Activated naive CD4-positive, alpha-beta T cell treated with anti-CD3 and anti-CD28 coated beads for 36 hours (primary cell): ENCODE measurements at places on chromosomes 16 and 17.
A peak's percentile ranks its signal among the peaks of the same experiment; 100 is the strongest.

DNA sequence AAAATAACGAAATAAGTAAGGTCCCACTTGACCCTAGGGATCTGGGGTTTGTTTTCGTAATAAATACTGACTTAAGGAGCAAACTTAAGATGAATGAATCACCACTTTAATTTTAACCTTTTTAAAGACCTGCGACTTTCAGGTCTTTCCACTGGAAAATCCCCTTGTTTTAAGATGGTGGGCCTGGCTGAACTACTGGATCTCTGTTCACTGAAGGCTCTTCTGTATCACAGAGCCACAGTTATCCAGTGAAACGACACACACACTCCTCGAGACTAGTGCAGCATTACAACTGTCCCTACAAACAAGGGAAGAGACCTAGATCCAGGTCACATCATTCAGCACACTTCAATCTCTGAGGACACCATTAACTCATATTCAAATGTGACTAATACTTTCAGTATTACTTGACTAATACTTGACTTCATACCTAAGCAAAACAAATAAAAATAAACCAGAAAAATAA is 299.0 kb downstream of the CEP112 start:
- no peak for DNase-seq
- H3K27ac ChIP-seq, result no peak overlapping the region
- no peak overlapping the region for H3K4me3 ChIP-seq
- peaks cover 5% of the 10 kb centered on the region for H3K4me1 ChIP-seq
- no peaks in the 10 kb centered on the region for H3K27me3 ChIP-seq

DNA sequence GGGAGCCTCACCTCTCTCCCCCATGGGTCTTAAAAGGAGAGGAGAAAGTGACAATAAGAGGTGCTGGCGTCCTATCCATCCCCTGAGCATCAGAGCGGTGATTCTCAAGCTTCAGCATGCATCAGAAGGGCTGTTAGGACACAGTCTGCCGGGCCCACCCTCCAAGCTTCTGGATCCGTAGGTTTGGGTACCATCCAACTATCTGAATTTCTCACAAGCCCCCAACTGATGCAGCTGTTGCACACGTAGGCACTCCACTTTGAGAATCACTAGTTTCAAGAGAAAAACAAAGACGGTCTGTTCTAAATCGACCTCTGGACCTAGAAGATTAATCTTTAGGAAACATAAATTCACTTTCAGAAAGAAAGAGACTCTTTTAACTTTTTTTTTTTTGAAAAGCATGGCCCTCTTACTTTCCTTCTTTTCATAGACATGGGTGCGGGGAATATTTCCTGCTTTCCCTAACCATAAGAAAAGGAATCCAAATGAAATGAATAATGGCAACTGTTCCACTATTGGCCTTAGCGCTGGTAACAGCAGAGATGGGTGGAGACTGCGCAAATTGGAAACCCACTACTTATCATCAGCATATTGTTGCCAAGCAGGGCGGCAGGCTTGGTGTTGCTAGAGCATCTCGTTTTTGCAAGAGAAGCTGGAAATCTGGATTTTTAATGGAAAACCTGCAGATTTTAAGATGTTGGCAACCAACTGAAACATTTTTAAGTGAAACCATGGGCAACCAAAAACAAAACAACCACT is 144.4 kb downstream of the GAS7 start:
- H3K4me3 ChIP-seq, result no peak overlapping the region
- no peak overlapping the region for H3K27ac ChIP-seq
- H3K27me3 ChIP-seq, result no peaks in the 10 kb centered on the region
- H3K4me1 ChIP-seq, result no peaks in the 10 kb centered on the region
- H3K36me3 ChIP-seq, result no peaks in the 10 kb centered on the region

DNA sequence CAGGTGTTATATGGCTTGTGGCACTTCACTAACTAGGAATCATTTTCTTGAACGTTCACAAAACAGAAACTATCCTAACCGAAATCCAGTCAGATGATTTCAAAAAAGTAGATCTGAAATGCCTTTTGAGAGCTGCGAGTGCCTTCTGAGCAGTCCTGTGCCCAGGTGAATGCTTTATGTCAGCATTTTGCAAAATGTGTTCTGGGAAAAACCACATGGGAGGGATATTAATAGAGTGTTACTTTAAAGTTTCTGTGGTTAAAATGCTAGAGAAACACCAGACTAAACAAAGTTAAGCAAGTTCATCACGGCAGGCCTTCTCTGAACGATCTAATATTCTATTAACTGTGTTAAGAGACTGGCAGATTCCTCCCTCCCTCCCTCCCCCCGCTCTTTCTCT is 15.8 kb upstream of the RGS9 start:
- no peak overlapping the region for H3K4me3 ChIP-seq
- H3K36me3 ChIP-seq, result no peaks in the 10 kb centered on the region
- peaks cover 25% of the 10 kb centered on the region for H3K4me1 ChIP-seq
- H3K27ac ChIP-seq, result peak overlapping the region; percentile 91
- peaks cover 10% of the 10 kb centered on the region for H3K27me3 ChIP-seq

DNA sequence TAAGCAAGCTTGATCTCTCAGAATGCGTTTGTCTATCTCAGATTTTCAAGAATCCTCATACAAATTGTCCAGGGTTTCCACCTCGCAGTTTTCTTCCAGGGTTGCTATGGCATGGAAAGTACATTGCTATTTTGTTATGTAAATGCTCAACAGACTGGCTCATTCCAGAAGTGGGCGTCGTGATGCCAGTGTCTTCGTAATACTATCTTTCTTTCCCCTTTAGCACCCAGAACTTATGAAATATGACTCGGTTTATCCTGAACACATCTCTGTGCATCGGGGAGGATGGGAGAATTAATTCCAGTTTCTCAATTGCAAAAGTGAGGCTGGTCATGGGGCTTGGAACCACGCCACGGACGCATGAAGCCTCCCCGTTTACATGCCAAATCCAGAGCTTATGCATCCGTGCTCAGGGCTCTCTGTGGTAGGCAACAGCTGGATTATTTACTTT is 405.0 kb downstream of the WWOX start:
- no peak for DNase-seq
- H3K36me3 ChIP-seq, result no peaks in the 10 kb centered on the region
- H3K27me3 ChIP-seq, result no peaks in the 10 kb centered on the region
- H3K27ac ChIP-seq, result no peak overlapping the region
- H3K4me3 ChIP-seq, result no peak overlapping the region

GRCh38 chr17:6069539-6070429 is at the start of gene WSCD1:
WSCD1 (plus strand) TSS chr17:6070379; CDS start chr17:6080659, 10,280 bp downstream.
- no peak within 1 kb of the TSS for H3K27ac ChIP-seq
- DNase-seq, result peak; percentile 13
- H3K4me3 ChIP-seq, result peak within 1 kb of the TSS; percentile 63
- no peaks in the 10 kb centered on the region for H3K36me3 ChIP-seq
- peaks cover 10% of the 10 kb centered on the region for H3K4me1 ChIP-seq

GRCh38 chr17:6374761-6375312 is 60.1 kb downstream of the AIPL1 start:
- peak; percentile 92 for DNase-seq
- H3K36me3 ChIP-seq, result no peaks in the 10 kb centered on the region
- peak overlapping the region; percentile 86 for H3K27ac ChIP-seq
- H3K4me1 ChIP-seq, result peaks cover 21% of the 10 kb centered on the region
- peaks cover 23% of the 10 kb centered on the region for H3K27me3 ChIP-seq
- H3K4me3 ChIP-seq, result peak overlapping the region; percentile 9

DNA sequence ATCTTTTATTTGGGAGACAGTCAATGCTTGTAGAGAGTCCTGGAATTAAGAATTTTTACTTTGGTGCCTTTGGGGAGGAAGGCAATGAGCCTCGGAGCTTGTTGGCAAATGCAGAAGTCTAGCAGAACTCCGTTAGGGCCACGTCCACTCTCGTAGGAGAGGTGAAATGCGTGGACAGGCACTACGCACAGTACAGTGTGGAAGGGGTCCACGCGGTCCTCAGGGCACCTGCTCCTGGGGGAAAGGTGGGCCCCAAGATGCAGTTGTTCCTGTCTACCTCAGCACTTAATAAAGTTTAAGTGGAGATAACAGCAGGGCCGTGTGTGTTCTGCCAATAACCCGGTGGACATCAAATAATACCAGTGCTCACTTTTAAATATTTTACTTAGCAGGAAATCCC is 1.8 kb downstream of the RAB11FIP3 start:
- H3K27me3 ChIP-seq, result peaks cover 2% of the 10 kb centered on the region
- DNase-seq, result no peak
- peaks cover 6% of the 10 kb centered on the region for H3K36me3 ChIP-seq
- no peak overlapping the region for H3K27ac ChIP-seq

GRCh38 chr17:40459636-40460603 is 16.7 kb downstream of the IGFBP4 start:
- no peaks in the 10 kb centered on the region for H3K27me3 ChIP-seq
- H3K27ac ChIP-seq, result no peak overlapping the region
- no peaks in the 10 kb centered on the region for H3K4me1 ChIP-seq
- H3K36me3 ChIP-seq, result no peaks in the 10 kb centered on the region
- no peak overlapping the region for H3K4me3 ChIP-seq
- no peak for DNase-seq

GRCh38 chr17:76280650-76281049 is 15.5 kb downstream of the UBALD2 start:
- H3K27ac ChIP-seq, result no peak overlapping the region
- no peaks in the 10 kb centered on the region for H3K27me3 ChIP-seq
- no peak overlapping the region for H3K4me3 ChIP-seq

- no peaks in the 10 kb centered on the region for H3K27me3 ChIP-seq
- peaks cover 20% of the 10 kb centered on the region for H3K4me1 ChIP-seq
- H3K27ac ChIP-seq, result no peak overlapping the region
- H3K36me3 ChIP-seq, result no peaks in the 10 kb centered on the region
- H3K4me3 ChIP-seq, result no peak overlapping the region
- no peak for DNase-seq
Measured at GRCh38 chr17:4994081-4994595, 3.2 kb downstream of the INCA1 start.

- H3K4me3 ChIP-seq, result no peak overlapping the region
- no peaks in the 10 kb centered on the region for H3K36me3 ChIP-seq
- H3K4me1 ChIP-seq, result no peaks in the 10 kb centered on the region
- no peak for DNase-seq
Measured at GRCh38 chr16:9868606-9869149, 313.6 kb downstream of the GRIN2A start.

- H3K4me3 ChIP-seq, result peak overlapping the region; percentile 81
- H3K27me3 ChIP-seq, result no peaks in the 10 kb centered on the region
- peaks cover 19% of the 10 kb centered on the region for H3K36me3 ChIP-seq
Measured at GRCh38 chr17:75183999-75184884, 1.5 kb upstream of the SUMO2 start.

- no peak overlapping the region for H3K27ac ChIP-seq
- H3K4me1 ChIP-seq, result peaks cover 18% of the 10 kb centered on the region
- no peak for DNase-seq
- H3K36me3 ChIP-seq, result no peaks in the 10 kb centered on the region
- peaks cover 25% of the 10 kb centered on the region for H3K27me3 ChIP-seq
- H3K4me3 ChIP-seq, result peak overlapping the region; percentile 68
Measured at GRCh38 chr17:50027881-50028735, 27.8 kb upstream of the ITGA3 start.

DNA sequence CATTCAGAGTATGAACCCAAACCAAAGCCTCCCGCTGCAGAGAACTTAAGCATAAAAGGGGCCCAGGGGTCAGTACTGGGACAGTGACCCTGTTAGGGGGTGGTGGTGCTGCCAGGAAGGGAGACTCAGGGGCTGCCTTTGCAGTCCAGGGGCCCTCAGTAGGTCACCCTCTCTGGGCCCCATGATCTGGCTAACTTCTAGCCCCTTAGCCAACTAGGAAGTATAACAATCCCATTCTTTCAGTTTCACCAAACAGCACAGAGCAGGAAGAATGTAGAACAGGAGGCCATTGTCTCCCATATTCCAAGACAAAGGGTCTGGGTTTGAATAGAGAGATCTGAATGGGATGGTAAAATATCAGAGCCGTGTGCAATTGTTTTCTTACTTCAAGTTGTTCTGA is 378.6 kb upstream of the C16orf82 start:
- DNase-seq, result no peak
- H3K4me3 ChIP-seq, result no peak overlapping the region
- H3K27me3 ChIP-seq, result no peaks in the 10 kb centered on the region

DNA sequence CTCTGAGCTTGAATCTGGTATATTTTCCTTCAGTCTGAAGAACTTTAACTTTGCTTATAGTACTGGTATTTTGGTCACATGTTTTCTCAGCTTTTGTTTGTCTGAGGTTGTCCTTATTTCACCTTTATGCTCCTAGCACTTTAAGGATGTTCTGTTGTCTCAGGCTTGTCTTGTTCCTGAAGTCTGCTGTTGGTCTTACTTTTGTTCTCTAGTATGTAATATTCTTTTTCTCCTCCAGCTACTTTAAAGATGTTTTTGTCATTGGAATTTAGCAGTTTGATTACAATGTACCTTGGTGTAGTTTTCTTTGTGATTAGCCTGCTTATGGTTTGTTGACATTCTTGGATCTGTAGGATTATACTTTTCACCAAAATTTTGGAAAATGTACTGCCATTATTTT is 23.6 kb downstream of the RPTOR start:
- H3K36me3 ChIP-seq, result peaks cover 12% of the 10 kb centered on the region
- no peaks in the 10 kb centered on the region for H3K27me3 ChIP-seq
- DNase-seq, result no peak

GRCh38 chr17:6075845-6076244 is 5.7 kb downstream of the WSCD1 start:
- H3K4me1 ChIP-seq, result no peaks in the 10 kb centered on the region
- H3K27ac ChIP-seq, result no peak overlapping the region
- H3K36me3 ChIP-seq, result no peaks in the 10 kb centered on the region
- DNase-seq, result no peak
- H3K4me3 ChIP-seq, result no peak overlapping the region

GRCh38 chr16:4404247-4404966 is 12.0 kb downstream of the CORO7 start:
- H3K27ac ChIP-seq, result no peak overlapping the region
- no peak overlapping the region for H3K4me3 ChIP-seq
- H3K4me1 ChIP-seq, result peaks cover 2% of the 10 kb centered on the region
- peaks cover 16% of the 10 kb centered on the region for H3K36me3 ChIP-seq
- DNase-seq, result peak; percentile 44

GRCh38 chr16:75238132-75238852 is 13.1 kb downstream of the BCAR1 start:
- H3K27me3 ChIP-seq, result no peaks in the 10 kb centered on the region
- DNase-seq, result no peak
- H3K4me3 ChIP-seq, result no peak overlapping the region
- no peak overlapping the region for H3K27ac ChIP-seq

- H3K27me3 ChIP-seq, result no peaks in the 10 kb centered on the region
- no peaks in the 10 kb centered on the region for H3K36me3 ChIP-seq
- no peak overlapping the region for H3K27ac ChIP-seq
- H3K4me3 ChIP-seq, result no peak overlapping the region
- no peak for DNase-seq
- no peaks in the 10 kb centered on the region for H3K4me1 ChIP-seq
Measured at GRCh38 chr17:27975146-27976011, 67.1 kb upstream of the NLK start.

DNA sequence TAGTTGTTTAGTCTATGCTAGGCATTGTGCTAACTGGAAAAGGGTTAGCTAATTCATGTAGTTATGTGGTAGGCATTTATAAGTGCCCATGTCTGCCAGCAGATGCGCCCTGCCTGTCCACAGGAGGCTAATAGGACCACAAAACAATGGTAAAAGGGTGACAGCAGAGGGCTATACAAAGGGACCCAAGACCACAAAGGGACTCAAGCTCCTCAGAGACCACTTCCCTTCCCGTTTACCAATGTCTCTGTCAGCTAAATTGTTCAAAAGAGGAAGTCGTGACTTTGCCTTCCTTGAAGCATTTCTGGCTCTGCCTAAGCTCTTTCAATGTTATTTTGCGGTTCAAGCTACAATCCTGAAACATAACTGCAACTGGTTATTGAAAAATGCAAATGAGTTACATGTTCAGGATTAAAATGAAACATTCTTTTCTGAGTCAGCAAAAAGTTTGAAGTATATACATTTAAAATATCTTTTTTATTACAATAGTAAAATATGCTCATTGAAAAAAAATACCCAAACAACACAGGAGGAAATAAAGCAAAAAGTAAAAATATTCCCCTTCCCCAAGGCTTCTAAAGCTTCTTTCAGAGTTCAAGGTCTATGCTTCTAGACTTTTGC is 149.2 kb downstream of the MAF start:
- H3K27me3 ChIP-seq, result peaks cover 6% of the 10 kb centered on the region
- no peak overlapping the region for H3K27ac ChIP-seq
- H3K4me3 ChIP-seq, result no peak overlapping the region
- H3K4me1 ChIP-seq, result peaks cover 5% of the 10 kb centered on the region
- DNase-seq, result no peak
